ENCODE measurements at places on chromosomes 12 and 14.

GRCh38 chr12:54937376-54937775 is 47.2 kb downstream of the TESPA1 start:
- DNase-seq, result no peak

- DNase-seq, result no peak
Observed at GRCh38 chr12:45849289-45849688, 119.8 kb downstream of the ARID2 start.

- DNase-seq, result no peak
Observed at GRCh38 chr12:112988224-112988623, 9.9 kb downstream of the OAS2 start.

- no peak for DNase-seq
Observed at GRCh38 chr14:67440513-67440912, 28.5 kb upstream of the PLEK2 start.

- DNase-seq, result no peak
Observed at GRCh38 chr14:79643132-79643531, 568.2 kb downstream of the DIO2 start.

GRCh38 chr14:94679106-94679810 is 67.1 kb downstream of the SERPINA3 start:
- DNase-seq, result no peak

GRCh38 chr12:64273527-64274403 is 51.7 kb upstream of the KICS2 start:
- peak; percentile 45 for DNase-seq

- no peak for DNase-seq
Observed at GRCh38 chr12:11917501-11917900, 153.2 kb upstream of the BCL2L14 start.

- DNase-seq, result no peak
Observed at GRCh38 chr12:42935756-42936155, 346.2 kb upstream of the PRICKLE1 start.

DNA sequence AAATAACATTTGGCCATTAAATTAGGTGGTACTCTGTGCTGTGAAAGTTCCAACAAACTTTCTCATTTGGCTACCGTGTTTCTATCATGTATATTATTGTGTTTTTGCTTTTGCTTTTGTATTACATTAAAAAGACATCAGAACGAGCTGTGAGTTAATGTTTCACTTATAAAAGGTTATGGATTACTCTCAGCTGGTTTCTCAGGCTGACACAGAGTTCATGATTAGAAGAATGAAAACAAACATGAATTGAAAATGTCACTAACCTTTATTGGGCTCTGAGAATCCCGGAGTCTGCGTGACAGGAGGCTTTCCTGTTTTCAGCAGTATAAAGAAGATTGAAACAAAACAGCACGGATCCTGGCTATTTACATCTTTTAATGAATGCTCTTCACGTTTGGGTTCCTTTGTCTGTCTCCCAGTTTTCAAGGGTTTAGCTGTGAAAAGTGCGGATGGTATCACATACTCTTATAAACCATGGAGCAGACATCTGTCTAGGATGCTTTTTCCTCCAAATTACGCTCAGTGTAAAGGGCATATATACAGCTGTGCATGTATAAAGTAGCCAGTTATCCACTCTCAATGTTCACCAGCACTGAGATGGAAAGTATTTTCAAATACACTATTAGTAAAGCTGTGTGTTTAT is 153.6 kb downstream of the PTCSC3 start:
- DNase-seq, result no peak

DNA sequence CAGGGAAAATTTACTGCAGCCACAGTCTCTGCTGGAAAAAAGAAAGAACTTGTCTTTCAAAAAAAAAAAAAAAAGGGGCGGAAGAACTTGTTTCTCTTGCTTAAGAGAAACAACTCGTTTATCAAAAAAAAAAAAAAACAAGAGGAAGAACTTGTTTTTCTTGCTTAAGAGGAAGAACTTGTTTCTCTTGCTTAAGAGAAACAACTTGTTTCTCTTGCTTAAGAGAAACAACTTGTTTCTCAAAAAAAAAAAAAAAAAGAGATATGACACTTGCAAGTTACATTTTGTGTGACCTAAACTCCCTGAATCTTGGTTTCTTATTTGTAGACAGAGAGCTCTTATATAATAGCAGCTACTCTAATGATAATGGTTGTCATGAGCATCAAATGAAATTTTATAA is 44.7 kb upstream of the USP15 start:
- DNase-seq, result peak; percentile 61

DNA sequence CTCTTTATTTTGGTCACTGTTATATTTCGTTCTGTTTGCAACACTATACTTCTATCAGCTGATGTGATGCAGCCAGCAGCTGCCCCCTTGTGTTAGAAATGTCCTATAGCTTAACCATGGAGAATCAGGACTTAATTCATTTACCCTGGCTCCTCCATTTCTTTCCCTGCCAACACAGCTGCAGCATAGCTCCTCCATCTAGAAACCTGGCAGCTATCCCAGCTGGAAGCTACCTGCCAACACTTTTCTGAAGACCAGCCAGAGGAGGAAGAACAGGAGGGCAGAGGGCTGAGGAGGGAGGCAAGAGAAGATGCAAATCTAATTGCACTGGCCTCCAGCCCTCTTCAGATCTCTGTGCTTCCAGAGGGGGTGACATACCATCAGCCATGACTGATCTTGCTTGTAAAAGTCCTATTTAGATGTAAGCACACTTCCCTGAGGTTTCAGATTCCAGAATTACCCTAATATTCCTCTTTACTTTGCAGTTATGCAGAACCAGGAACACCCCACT is 156.8 kb upstream of the TMEM260 start:
- DNase-seq, result peak; percentile 65

GRCh38 chr14:96965885-96966595 is 168.9 kb downstream of the VRK1 start:
- DNase-seq, result no peak

GRCh38 chr12:15862840-15863239 is 19.3 kb upstream of the STRAP start:
- no peak for DNase-seq

GRCh38 chr12:27385766-27386564 is 53.3 kb downstream of the BMAL2 start:
- no peak for DNase-seq

GRCh38 chr12:591167-592023 is 71.8 kb downstream of the NINJ2 start:
- DNase-seq, result peak; percentile 99
